ENCODE measurements at places on chromosomes 11 and 22.

DNA sequence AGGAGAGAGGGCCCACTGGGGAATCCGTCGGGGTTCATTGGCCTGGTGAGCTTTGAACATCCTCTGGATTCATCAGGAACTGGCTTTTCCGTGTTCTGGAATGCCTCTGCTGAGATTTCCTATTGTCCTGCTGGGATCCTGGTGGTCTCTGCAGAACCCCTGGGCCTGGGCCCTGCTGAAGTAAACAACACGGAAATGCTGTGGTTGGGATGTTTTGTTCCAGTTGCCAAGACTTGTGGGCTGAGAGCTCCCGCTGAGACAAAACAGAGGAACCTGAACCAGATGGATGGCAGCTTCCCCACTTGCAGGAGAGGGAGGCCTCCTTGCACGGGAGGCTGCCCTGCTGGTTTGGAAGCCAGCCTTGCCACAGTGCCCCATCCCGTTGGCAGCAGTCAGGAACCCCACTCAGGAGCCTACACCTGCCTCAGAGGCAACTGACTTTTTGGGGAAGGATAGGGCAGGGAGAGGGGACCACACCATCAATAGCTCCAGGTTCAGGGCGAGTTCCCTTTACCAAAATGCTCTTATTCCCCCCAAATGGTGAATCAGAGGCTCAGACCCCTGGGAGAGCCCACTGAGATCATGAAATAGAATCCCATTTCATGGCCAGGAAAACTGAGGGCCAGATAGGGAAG, 60.7 kb downstream of the LRRC32 start:
- DNase-seq: no peak

- DNase-seq: no peak
These were observed 4.5 kb upstream of the TPBGL start for GRCh38 chr11:75236062-75236461.

GRCh38 chr22:42282252-42282942, 11.9 kb upstream of the TCF20 start:
- no peak for DNase-seq

- DNase-seq: no peak
These were observed 35.7 kb downstream of the DAGLA start for GRCh38 chr11:61715867-61716266.

- no peak for DNase-seq
These were observed 107.9 kb downstream of the SCN3B start for GRCh38 chr11:123546515-123546914.

DNA sequence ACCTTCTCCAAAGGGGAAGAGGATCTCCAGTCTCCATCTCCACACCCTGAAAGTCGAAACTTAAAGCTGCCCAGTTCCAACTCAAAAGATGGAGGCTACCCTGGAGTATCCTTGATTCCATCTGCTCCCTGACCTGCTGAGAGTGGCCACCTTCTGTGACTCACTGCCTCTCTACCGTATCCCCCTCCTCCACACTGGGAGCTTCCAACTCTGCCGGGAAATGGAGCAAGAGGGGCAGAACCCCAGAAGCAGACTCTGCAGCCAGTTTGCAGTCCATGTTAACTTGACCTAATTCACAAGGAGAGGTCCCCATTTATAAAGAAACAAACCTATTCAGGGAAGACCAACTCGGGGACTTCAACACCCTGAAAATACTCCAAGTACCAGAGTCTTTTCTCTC, 22.0 kb upstream of the IRAG1 start:
- no peak for DNase-seq

DNA sequence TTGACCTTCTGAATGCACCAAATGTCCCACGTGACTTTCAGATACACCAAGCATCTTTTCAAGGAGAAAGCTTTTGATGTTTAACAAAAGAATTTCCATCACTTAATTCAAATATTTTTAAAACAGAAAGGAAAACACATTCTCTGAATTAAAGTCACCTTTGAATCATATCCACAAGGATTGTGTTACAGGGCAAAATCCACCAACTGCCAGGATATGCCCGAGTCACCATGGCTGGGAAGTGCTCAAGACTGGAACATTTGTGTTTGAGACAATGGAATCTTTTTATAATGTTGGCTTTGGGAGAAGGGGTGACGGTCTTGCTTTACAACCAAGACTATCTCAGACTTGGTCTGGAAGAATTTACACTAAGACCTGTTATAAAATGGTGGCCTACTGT, 40.8 kb downstream of the BID start:
- DNase-seq: no peak

- no peak for DNase-seq
These were observed 5.5 kb downstream of the PKNOX2 start for GRCh38 chr11:125170001-125170509.

DNA sequence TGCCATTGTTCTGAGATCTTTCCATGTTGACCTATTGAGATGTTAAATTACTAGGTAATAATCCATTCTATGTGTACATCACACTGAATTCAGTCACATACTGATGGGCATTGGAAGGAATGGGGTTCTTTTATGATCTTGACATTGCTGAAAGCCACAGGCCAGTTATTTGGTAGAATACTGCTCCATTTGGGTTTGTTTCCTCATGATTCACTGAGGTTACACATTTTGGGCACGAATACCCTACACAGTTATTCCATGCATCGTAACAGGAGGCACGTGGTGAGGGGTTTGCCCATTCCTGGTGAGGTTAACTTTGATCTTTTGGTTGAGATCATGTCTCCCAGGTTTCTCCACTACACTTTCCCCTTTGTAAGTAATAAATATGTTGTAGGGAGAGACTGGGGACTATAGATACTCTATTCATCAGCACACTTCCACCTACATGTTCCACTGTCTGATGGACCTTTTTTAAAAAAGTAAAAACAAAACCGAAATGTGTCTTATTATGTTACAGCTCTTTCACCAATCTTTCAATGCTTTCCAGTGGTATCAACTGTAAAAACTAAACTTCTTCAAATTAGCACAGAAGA, 12.0 kb upstream of the FOLR1 start:
- DNase-seq: no peak

- no peak for DNase-seq
These were observed 5.5 kb downstream of the CATSPER1 start for GRCh38 chr11:66020618-66021357.

DNA sequence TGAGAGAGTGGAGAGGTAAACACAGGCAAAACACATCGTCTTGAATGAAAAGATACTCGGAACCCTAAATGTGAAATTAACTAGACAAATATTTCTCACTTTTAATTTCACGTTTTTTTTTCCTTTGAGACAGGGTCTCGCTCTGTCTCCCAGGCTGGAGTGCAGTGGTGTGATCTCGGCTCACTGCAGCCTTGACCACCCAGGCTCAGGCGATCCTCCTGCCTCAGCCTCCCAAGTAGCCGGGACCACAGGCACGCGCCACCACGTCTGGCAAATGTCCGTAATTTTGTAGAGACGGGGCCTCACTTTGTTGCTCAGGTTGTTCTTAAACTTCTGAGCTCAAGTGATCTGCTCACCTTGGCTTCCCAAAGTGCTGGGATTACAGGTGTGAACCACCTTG, 7.4 kb upstream of the SHANK3 start:
- DNase-seq: no peak

DNA sequence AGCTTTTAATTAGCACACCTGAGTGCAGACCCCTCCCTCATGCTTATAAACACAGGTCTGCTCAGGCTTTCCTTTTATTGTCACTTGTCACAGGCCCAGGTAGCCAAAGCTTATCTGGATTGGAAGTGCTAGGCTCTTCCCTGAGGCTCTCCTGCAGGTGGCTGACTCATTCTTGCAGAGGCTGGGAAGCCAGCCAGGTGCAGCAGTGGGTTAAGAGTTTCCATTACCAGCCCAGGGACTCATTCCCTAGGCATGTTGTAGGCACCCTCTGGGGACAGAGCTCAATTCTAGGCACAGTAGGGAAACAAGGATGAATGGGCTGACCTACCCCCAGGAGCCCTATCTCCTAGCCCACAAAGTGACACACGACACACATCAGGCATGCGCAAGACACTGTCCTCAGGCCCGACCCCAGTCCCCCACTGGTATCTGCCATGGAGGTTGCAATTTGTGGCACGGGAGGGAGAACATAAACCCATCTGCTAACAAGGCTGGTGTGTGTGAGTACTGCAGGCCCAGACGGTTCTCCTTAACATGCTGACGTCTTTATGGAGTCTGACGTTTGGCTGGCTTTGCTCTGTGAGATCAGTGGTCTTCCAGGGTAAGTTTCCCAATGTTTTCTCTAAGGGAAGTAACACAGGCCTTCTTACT, 94.2 kb downstream of the ABTB2 start:
- no peak for DNase-seq

GRCh38 chr22:40432157-40432556, 61.8 kb downstream of the SGSM3 start:
- DNase-seq: no peak

DNA sequence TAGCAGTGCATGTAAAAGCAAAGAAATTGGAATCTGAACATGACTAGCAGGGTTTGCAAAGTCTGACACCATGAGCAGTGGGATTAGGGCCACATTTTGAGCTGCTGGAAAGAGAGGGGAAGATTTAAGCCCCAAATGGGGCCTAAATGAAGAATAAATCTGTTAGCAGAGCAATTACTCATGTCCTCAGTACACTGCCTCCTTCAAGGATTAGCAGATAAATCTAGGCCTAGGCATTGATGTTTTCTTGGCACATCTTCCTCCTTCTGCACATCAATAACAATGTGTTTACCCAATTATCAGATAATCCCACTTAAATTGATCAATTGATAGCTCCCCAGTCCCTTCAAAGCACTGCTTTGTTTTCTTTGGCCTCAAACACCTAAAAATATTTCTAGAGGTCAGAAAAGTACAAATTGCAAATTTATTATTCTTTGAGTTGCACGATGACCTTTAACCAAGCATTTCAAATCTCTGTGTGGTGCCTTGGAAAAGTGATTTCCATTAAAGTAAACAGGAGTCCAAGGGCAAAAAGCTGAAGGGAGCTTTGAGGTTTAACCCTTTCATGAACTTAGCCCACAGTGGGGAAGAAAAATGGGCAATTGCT, 514.7 kb upstream of the CHORDC1 start:
- DNase-seq: no peak

DNA sequence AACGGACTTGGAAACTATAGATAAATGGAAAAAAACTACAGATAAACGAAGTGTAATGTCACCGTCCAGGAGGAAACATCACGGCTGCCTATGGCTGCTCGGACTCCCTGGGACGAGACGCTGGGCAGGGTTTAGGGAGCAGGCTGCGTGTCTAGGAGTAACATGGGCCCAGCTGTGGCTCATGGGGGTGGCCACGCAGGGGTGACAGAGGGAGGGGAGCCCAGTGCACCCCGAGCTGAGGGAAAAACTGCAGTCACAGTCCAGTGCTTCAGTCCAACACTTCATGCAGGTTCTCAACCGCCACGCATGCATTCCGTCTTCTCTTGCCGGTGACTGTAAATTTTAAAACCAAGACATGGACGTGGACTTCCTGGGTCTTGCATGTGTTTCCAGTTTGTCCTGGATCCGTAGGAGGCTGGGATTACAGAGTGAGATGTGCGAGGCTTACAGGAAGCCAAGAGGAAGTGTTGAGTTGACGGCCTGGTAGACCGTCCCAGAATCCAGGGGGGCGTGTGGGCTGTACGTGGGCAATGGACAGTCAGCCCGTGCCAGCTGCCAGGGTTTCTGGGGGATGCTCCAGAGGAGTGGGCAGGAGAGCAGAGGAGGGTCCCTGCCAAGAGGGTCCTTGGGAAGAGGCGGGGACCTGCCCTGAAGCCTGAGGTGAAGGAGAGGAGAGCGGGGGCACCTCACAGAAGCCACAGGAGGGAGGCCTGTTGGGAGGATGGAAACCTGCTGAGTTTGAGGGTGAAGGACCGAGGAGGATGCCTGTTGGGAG, 691.4 kb downstream of the BRD1 start:
- no peak for DNase-seq

DNA sequence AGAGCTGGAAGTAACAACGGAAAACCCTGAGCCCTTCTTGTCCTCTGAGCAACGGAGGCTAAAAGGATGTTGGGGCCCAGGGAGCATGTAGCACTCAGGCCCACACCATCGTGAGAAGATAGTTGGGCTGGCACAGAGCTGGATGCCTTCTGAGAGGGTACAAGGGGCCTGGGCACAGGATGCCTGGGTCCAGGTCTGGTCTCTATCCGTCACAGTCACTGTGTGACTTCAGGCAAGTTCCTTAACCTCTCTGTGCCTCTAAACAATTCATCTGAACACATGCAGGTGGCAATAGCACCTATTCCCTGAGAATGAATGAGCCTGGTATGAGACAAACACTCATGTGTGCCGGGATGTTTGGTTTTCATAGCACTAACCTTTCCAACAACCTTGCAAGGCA, 29.2 kb downstream of the MB start:
- no peak for DNase-seq

- DNase-seq: peak; percentile 90
These were observed 15.1 kb downstream of the CHRM1 start for GRCh38 chr11:62905927-62906531.

DNA sequence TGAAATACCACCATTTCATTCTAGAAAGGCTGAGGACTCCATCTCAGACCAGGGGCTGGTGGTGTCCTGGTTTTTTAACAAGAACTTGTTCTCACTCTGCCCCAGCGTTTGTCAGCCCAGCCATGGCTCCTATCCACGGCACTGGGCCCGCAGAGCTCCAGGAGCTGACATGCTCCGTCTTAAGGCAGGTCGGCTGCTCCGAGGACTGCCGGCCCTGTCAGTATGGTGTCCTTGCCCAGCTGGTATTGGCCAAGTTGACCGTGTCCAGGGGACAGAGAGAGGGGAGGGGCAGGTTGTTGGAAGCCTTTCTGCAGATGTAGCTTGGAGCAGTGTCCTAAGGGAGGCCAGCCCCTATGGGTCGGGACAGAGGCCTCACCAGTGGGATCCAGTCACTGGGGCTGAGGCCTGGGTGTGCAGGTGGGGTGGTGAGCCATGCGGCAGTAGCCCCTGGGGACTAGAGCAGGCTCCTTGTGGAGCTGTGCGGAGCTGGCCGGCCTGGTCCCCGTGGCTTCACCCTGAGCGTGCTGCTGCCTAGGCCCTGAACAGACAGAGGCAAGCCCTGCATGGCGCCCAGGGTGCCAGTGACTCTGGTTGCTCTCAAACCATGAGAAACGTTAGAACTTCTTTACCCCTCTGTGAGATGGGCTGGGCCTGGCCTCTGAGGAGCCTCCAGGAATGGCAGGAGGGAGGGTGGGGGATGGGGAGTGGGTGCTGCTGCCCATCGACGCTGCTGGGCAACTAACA, 39.9 kb upstream of the KCNQ1OT1 start:
- no peak for DNase-seq

DNA sequence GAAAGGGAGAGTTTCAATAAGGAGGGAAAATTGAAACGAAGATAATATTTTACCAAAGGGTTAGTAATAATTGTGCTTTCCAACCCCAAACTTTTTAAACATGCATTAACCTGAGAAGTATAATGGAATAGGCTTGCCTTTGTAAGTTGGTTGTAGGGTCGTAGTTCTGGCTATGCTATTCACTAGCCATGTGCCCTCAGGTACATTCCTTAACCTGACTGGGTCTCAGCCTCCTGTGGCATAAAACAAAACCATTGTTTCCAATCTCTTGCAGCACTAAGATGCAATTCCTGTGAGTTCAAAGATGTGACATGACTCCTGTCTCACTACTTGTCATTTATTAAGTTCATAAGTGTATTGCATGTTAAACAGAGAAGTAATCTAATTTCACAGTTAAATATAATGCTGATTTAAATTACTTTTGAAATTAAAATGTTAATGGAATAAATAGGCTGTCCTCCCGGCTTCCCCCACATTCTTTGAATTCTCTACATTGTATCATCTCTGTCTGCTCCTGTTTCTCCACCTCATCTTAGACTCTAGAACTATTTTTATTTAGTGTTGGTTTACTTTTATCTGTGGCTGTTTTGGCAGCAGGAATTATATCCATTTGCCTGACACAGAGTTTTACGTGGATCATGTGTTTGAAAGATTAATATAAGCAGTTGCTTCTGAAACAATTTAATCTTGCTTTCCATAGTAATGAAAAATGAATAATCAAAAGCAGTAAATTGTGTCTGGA, 216.3 kb downstream of the FAT3 start:
- no peak for DNase-seq

- no peak for DNase-seq
These were observed 21.2 kb upstream of the B3GAT1 start for GRCh38 chr11:134433251-134433650.
